ENCODE measurements at places on chromosomes 4 and X. TPM values are rescaled to one million over a fixed set of nuclear protein-coding genes. Genes with fewer than 3 reads are reported as not detected.

- no peak for ATAC-seq
Observed at GRCh38 chrX:151700581-151700980, 5.3 kb downstream of the PRRG3 start.

CSAG1 gene
- not detected for total RNA-seq

GRCh38 chrX:103439161-103439560, 62.8 kb downstream of the BEX3 start:
- ATAC-seq = no peak

DNA sequence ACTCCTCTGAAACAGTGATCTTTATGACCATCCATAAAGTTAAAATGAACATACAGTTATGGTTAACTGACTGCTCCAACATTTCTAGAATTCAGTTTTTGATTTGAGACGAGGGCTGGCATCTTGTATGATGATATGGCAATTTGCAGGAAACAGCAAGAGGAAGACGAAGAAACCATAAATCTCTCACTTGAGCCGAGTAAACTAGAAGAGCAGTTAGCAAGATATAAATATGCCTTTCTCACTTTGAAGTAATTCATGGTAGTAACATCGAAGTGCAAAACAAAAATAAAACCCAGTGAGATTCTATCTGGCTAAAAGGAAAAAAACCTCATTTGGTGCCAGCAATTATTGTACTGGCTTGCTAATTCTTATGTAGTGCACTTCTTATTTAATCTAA, 139.0 kb upstream of the SPRY1 start:
- ATAC-seq = no peak

DNA sequence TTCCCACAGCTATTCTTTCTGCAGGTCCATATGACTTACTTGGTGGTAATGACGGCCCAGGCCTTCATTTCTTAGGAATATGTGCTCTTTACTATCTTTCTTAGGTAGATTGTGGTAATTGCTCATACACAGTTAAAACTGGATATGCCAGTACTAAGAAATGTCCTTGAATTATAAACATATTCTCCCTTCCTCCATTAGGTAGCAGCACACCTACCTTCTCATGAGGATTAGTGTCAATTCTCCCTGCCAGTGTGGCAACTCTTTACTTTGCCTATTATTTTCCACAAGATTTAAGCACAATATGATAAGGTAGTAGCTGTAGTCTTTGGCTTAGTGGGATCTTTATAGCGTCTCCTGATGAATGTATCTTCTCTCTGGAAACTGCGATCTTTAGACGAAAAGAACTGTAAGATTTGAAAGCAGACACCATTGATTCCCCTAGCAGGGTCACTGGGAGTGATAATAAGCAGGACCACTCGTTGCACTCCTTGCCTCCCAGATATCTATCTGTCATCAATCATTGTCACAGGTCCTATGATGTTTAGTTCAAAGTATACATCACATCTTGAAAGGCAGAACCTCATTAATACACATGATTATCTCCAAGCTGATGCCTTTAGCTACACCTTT, 1240.7 kb downstream of the C4orf33 start:
- no peak for ATAC-seq

DNA sequence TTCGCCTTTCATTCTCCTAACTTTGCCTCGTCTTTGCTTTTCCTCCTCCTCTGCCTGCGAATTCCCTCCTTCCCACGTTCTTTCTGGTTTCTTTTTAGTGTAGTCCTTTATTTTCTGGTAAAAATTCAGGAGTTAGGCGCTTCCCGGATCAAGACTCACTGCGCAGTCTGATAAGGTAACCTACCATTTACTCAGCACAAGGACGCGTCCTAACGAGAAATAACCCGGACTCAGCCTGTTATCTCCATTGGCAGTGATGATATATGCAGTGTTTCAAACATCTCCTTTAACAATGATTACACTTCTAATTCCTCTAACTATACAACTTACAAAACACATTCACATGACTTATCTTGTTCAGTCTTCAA, 357 bp upstream of the ETNPPL start:
- ATAC-seq = no peak

DNA sequence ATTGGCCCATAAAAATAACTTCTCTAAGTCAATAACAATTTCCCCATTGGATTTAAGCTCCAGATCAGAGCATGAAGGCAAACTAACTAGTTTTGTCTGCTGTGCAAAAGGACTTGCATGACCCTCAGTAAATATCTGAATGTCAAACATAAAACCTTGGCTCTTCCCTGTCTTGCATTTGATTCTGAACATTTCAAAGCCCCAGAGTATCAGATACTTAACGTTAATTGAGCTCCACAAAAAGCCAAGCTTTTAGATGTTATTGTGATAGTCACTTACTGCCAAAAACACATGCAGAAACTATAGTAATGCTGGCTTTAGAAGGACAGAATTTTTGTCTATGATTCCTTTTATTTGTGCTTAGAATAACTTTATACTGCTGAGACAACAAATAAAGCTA, 664.2 kb downstream of the ADGRL3 start:
- ATAC-seq = no peak

DNA sequence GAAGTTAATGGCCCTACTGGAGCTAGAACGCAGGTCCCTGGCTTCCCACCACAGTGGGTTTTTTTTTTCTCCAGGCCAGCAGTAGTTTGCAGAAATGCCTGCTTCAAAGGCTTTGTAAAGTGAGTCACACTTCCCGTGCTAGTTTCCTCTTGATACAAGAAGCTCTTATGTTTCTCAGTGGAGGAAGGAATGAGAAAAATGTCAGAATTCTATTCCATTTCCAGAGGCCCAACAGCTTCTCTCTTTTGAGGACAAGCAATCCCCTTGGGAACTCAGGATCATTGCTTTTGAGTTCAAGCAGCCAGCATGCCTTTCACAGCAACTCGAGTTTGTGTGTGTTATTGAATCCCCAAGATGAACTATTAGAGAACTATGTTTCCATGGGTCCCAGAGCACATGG, 134.3 kb downstream of the GUCY2F start:
- no peak for ATAC-seq

DNA sequence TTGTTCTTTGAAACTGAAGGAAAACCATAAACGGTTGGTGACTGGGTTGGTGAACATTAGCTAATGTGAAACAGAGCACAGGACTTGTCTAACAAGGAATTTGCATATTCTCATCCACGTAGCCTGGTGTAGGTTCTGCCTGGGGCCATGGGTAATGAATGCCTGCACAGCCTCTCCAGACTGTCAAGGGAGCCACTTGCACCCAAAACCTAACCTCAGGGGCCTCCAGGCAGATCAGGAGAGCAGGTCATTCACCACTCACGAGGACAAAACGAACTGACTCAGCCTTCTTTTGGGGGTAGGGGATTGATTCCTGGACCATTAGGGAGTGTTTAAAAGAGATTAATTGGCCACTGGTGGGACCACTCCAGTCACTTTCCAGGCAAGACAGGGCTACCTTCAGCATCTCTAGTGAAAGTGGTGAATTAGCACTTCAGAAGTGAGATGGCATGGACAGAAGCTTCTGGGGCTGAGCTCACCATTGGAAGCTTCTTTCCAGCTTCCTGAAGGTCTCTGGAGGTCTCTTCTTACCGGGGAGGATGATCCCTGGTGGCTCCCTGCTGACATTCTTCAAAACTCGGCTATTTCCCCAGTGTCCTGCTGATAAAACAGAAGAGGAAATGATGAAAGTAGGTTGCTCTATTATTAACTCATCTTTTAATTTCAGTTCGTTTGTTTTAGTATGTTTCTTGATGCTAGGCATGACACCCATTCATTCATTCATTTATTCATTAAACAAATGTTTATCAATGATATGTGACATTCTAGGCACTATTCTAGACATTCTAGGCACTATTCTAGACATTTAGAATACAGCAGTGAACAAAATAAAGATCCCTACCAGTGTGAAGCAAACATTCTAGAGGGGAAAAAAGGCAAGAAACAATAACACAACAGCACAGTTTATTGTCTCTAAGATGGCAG, 104.5 kb upstream of the LNX1 start:
- ATAC-seq = no peak

- ATAC-seq = no peak
Observed at GRCh38 chr4:159152181-159152580, 49.3 kb downstream of the RAPGEF2 start.

MAGEB2 gene
- not detected for total RNA-seq

- ATAC-seq = no peak
Observed at GRCh38 chr4:85591406-85592098, 116.6 kb downstream of the ARHGAP24 start.

- no peak for ATAC-seq
Observed at GRCh38 chr4:20773144-20773997, 73.1 kb downstream of the PACRGL start.

RS1 gene
- not detected for total RNA-seq

DNA sequence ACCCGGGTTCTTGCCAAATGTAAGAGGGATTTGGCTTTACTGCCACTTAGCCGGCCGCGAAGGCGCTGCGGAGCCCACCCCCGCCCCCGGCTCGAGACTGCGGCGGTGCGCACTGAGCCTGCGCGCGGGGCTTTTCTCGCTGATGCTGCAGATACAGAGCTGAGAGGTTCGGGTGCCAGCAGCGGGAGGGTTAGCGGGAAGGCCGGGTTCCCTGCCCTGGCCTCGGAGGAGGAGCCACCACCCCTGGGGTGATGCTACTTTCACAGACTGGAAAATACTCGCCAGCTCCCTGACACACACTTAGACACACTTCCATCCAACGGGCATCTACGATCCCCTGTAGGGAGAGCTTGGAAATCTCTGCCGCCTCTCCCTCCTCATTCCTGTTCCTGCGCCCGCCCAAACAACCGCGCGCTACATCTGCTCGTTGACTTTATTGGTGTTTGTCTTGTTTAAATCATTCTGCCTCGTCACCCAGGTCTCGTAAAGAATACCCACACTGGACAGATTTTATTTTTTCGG, 2.1 kb upstream of the PCDH7 start:
- ATAC-seq = no peak

MSANTD1 gene
- 1.1 TPM for total RNA-seq

GRCh38 chrX:20347481-20347880, 80.8 kb upstream of the RPS6KA3 start:
- no peak for ATAC-seq

DNA sequence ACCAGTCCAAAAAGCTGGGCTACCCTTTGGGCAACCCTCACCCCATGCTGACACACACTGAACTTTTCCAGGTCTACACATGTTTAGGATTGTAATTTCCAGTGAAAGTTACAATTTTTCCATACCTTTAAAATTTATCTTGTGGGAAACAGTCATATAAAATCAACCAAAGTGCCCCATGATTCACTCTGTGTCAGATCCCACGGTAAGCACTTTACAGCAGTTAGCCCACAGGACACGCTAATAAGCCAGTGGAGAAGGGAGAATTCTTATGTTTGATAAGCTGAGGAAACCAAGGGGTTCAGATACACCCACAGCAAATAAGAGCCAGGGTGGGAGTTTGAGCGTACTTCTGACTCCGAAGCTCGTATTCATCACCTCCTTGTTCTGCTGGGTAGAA, 72.4 kb upstream of the TBL1X start:
- ATAC-seq = no peak

GRCh38 chrX:137051978-137052642, 18.3 kb upstream of the GPR101 start:
- peak; percentile 93 for ATAC-seq

DNA sequence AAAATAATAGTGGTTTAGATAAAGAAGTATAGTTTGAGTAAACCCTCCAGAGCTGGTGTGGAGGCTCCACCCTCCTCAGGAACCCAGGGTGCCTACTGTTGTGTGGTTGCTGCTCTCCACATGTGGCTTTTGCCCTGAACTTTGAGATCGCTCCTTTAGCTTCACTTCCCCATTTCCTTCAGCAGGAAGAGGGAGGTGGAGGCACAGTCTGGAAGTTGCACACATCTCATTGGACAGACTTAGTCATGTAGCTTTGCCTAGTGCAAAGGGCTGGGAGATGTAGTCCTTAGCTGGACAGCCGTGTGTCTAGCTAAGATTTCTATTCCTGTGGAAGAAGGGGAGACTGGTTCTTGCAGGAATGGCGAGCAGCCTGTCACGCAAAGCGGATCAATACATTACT, 37.9 kb downstream of the RGS12 start:
- ATAC-seq = no peak

TMSB15B gene
- 9.0 TPM for total RNA-seq

DNA sequence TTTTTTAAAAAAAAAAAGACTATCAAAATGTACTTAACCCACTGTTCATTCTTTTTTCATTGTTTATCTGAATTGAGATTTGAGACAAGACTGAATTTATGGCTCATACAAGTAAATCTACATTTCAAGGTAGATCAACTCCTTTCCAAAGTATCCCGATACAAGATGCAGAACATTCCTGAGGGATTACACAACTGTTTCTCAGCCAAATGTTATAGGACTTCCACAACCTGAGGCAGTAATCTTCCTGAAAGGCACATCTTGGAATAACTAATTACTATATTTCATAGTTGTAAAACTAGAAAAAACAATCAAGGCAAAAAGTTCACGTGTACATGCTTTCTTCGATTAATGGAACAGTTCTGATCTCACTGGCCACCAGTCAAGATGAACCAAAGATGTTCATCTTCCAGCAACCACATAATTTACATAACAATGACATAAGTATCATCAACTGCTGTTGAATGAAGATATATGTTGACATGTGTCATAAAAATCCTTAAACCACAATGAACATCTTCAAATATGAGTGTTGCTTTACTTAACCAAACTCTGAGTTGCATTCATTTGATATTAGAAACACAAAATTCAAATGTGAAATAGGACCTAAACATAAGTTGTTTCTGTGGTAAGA, 225.2 kb upstream of the DKK2 start:
- no peak for ATAC-seq

GRCh38 chr4:77248805-77249204, 91.8 kb downstream of the CCNG2 start:
- ATAC-seq = no peak

DNA sequence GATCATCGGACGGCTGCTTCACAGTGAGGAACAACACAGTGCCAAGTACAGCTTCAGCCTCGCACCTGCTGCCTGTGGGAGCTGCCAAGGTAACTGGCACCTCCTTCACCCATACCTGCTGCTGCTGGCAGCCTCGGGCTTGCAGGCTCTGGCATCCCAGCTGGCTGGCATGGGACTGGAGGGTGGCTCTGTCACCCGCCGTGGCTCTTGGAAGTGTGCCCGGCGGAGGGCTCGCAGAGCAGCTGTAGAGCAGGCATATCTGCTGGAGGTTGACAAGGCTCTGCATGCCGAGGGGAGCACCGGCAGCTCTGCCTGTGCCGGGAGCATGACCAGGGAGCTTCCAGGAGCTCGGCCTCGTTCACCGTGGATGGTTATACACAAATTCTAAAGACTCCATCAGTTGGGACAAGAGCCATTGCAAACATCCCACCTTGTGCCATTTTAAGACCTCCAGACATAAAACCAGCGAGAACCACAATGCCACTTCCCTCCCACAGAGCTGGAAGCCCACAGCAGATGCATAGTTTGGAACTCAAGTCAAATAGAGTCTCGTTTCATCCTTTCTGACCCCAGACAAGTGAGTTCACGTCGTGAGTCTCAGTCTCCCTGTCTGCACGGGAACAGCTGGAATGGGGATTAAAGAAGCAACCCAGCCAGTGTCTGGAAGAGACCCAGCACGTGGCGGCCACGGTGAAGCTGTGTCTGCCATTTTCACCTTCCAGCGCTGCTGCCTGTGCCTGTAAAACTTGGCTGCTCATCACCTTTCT, 84.3 kb upstream of the PSAPL1 start:
- ATAC-seq = no peak
